Activated effector memory CD4-positive, alpha-beta T cell treated with anti-CD3 and anti-CD28 coated beads, Interleukin-2, amount 50 U/mL, for 16 hours (primary cell): ENCODE measurements at places on chromosomes 13 and 19.

GRCh38 chr19:35767288-35768081, 7.9 kb upstream of the ARHGAP33 start:
- DNase-seq: no peak

DNA sequence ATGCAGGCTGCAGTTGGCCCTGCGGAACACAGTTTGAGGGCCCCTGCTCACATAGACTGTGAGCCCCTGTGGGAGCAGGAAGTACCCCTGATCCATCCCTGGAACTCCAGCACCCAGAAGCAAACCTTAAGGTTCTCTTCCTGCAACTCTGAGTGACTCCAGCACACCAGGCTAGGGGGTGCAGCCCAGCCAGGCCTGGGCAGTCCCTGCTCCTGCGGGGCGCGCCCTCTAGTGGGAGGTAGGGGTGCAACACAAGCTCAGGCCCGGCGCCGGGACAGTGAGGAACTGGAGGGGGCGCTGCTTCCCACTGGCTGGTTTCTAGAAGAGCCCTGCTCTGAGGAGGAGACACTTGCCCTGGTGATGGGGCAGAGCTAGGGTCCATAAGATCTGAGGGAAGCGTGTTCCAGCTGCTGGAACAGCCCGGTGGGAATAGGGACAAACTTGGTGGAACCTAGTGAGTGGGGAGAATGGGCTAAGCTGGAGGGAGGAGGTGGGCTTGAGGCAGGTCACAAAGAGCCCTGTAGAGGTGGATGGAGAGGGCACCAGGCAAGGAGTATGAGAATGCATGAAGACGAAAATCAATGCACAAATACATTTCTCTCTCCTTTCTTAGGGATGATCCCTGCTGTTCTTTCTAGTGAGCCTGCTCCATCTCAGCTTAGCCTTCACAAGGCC, 5.0 kb downstream of the ZSCAN5A start:
- peak; percentile 85 for DNase-seq

- no peak for DNase-seq
Observed at GRCh38 chr13:33206425-33206824, 79.1 kb downstream of the STARD13 start.

DNA sequence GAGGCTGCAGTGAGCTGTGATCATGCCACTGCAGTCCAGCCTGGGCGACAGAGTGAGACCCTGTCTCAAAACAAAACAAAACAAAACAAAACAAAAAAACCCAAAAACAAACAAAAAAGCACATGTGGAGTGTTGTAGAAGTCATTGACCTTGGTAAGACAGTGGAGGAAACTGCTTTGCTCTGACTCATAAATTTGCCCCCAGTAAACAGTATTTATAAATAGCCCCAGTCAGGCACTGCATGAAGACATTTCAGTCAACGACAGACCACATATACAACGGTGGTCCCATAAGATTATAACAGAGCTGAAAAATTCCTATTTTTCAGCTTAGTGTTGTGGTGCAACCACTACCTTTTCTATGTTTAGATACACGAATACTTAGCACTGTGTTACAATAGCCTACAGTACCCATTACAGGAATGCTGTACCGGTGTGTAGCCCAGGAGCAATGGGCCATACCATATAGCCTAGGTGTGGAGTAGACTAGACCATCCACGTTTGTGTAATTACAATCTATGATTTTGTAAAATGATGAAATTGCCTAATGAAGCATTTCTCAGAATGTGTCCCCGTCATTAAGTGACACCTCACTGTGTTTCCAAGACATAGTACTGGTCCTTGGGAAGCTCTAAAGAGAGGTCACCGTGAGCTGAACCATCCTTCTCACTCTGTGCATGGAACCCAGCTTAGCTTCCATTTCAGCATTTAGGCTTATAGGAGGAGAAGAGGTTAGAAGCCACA, 1.1 kb downstream of the ARL11 start:
- DNase-seq: no peak

- DNase-seq: peak; percentile 78
Observed at GRCh38 chr13:50080203-50080910, 65.1 kb downstream of the KCNRG start.

DNA sequence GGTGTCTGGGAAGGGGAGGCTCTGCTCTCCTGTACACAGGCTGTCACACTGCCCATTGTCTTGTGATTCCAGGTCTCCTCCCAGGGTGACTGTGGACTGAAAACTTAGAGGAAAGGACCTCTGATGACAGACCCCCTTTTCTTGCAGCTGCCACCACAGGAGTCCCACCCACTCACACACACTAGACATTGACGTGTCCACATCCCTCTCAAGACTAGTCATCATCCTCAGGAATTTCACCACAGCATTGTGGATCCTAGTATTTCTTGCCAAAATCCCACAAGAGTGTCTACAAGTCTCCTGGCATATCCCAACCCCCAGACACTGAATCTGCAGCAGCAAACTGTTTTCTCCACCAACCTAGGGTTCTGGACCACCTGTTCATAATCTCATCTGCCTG, 5.3 kb downstream of the ZNF85 start:
- DNase-seq: no peak

- DNase-seq: peak; percentile 76
Observed at GRCh38 chr19:6501740-6502648, at the start of gene TUBB4A. Gene TUBB4A, minus strand, starts transcription at chr19:6502309. Its CDS starts 97 bp downstream, at chr19:6502212.

- DNase-seq: peak; percentile 77
Observed at GRCh38 chr19:29687244-29687896, 22.1 kb downstream of the PLEKHF1 start.

DNA sequence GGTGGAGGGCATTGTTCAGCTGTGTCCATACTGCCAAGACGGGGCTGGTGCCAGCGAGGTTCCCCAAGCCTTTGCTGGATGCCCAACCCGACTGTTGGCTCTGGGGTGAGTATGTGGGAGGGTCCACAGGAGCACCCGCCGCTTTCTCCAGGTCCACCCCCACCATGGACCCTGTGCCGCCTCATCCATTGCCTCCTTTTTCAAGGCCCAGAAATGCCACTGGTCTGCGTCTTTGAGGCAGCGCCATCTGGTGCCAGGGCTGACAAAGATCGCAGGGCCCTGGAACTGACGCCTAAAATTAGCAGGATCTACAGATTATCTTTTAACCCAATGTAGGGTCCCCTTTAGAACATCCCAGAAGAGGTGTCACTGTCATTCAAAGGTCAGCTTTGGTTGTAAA, 34.6 kb downstream of the NFIX start:
- no peak for DNase-seq
